ENCODE measurements at places on chromosomes 3 and 15.
A peak's percentile ranks its signal among the peaks of the same experiment; 100 is the strongest.

DNA sequence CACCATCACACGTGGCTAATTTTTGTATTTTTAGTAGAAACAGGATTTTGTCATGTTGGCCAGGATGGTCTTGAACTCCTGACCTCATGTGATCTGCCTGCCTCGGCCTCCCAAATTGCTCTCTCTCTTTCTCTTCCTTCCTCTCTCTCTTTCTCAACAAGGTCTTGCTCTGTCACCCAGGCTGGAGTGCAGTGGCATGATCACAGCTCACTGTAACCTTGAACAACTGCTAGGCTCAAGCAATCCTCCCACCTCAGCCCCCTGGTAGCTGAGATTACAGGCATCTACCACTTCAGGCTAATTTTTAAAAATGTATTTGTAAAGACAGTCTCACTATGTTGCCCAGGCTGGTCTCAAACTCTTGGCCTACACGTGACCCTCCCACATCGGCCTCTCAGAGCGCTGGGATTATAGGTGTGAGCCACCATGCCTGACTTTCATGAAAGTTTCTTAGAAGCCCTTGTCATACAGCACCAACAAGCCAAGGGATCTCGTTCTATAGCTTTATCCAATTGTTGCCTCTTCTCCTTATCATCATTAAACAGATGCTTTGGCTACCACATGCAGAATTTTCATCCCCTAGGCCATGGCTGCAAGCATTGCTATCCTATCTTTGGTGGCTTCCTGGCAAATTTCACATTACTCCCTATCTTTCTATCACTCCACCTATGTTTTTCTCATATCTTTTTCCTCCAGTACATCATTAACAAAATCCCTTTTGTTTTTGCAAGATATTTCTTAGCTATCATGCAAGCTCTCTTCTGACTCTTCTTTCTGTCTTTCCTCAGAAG is 5.7 kb downstream of the CCDC32 start:
- no peak for DNase-seq

GRCh38 chr3:53074366-53074696 is 28.5 kb upstream of the SFMBT1 start:
- DNase-seq: no peak

DNA sequence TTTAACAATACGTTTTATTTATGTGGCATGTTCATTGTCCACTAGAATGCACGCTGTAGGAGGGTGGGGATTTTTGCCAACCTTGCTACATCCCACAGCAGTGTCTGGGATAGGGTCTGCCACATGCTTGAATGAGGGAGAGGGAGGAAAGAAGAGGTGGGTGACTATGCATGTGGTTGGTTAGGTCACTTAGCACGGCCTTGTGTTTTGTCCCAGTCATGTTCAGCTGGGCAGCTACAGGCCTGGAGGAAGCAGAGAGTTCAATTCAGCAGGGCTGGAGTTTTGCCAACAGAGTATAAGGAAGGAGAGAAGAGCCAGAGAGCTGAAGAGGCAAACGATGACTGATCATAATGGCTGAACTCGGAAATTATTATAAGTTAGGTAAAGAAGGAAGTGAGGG is 268.4 kb upstream of the NSMCE3 start:
- no peak for DNase-seq

GRCh38 chr3:100072326-100073048 is 41.8 kb downstream of the FILIP1L start:
- no peak for DNase-seq

DNA sequence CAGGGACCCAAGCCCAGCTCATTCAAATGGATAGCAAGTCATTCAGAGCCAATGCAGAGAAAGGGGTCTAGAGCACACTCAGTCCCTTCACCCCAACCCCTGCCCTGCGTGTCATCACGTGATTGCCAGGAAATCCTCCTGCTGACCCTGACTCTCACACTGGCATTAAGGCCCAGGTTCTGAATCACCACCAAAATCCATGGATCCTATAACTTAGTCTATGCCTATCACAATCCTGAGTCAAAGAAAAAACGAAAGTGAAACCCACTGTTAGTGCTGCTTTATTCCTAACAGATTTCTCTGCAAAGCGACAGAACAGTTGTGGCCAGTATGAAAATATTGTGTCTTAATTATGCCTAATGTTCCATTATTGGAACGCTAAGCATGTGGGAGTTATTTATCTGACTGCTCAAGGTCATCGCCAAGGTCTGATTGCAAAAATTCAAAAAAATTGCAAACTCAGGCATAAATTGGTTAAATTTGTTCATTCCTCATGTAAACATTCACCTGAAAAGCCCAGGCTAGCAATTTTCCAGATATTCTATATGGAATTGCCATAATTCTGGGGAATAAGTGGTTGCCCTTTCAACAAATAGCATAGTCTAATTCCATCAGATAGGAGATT is 108.7 kb upstream of the EIF1B start:
- DNase-seq: no peak

DNA sequence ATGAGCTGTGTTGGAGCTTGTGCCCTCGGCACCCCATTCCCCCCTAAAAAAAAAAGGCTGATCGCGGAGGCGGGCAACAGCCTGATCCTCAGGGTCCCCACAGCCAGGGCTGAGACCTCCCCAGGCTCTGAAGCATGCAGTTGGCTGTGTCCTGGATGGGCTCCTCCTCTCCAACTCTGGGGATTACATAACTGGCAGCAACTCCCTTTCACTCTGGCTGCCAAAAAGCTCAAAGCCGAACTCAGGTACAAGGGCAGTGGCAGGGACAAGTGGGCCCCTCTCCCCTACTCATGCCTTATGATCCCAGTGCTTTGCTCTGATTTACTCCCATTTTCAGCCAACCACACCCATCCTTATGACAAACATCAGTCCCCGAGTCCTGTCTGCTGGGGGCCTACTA is 18.3 kb downstream of the TPRA1 start:
- DNase-seq: no peak

DNA sequence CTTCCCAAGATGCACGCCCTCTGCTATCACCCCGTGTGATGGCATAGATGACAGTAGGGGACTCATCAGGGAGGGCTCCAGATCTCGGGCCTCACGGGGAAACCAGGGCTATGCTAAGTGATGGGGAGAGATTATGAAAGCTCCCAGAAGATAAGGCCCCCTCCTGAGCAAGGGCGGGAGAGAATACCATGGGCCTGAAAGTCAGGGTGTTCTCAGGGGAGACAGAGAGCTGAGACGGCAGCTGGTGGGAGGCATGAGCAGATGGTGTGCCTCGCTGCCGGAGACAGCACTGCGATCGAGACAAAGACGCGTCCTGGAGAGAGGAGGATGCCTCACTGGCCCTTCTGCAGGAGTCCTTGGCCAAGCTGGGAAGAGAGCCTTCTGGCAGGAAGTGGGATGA is 106.5 kb upstream of the ADPGK start:
- no peak for DNase-seq

DNA sequence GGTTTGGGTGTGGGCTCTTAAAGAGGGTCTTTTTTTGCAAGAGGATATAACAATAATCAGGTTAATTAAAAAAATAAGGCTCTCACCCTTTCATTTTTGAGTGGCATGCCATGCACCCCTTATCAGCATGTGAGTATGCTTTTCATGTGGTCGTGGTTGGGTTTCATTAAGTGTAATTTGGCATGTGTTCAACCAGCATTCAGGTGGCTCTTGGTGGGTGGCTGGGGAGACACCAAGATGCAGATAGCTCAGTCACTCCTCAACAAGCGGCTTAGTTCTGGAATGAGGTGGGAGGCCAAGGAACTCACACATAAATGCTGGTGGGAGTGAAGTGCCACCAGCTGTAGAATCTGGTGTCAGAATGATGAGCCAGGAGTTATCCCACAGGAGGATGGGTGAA is 66.8 kb downstream of the FLNB start:
- no peak for DNase-seq

GRCh38 chr15:67678089-67678488 is 135.6 kb downstream of the MAP2K5 start:
- DNase-seq: no peak

DNA sequence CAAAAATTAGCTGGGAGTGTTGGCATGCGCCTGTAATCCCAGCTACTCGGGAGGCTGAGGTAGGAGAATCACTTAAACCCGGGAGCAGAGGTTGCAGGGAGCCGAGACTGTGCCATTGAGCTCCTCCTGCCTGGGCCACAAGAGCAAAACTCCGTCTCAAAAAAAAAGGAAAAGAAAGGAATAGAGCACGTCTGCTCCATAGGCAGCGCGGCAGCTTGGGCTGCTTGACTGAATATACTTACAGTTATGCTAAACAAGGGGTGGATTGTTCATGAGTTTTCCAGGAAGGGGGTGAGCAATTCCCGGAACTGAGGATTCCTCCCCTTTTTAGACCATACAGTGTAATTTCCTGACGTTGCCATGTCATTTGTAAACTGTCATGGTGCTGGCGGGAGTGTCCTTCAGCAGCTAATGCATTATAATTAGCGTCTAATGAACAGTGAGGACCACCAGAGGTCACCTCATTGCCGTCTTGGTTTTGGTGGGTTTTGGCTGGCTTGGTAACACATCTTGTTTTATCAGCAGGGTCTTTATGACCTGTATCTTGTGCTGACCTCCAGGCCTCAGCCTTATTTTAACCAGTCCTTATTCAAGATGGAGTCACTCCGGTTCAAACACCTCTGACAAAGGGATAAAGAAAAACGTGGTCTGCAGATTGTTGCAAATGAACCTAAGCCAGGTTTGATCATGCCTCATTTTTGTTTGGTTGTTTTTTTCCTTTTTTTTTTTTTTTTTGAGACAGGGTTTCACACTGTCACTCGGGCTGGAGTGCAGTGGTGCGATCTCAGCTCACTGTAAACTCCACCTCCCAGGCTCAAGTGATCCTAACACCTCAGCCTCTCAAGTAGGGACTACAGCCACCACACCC is 24.9 kb upstream of the SENP5 start:
- no peak for DNase-seq

DNA sequence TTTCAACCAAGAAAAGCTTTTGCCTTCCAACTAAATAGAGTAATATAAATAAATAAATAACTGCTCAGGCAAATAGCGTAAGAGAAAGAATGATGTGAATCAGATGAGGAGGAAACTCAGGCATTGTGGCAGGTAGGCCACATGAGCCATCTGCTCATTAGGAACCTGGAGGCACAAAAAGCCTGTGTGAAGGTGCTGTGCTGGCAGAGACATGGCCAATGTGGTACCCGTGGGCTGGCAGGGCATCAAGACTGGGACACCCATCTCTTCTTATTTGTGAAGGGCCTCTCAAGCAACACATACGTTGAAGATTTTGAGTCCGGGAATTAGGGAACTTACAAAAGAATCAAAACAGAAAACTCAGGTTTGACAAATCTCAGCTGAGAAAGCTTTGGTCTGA is 9.5 kb downstream of the ANKRD34C start:
- DNase-seq: no peak

DNA sequence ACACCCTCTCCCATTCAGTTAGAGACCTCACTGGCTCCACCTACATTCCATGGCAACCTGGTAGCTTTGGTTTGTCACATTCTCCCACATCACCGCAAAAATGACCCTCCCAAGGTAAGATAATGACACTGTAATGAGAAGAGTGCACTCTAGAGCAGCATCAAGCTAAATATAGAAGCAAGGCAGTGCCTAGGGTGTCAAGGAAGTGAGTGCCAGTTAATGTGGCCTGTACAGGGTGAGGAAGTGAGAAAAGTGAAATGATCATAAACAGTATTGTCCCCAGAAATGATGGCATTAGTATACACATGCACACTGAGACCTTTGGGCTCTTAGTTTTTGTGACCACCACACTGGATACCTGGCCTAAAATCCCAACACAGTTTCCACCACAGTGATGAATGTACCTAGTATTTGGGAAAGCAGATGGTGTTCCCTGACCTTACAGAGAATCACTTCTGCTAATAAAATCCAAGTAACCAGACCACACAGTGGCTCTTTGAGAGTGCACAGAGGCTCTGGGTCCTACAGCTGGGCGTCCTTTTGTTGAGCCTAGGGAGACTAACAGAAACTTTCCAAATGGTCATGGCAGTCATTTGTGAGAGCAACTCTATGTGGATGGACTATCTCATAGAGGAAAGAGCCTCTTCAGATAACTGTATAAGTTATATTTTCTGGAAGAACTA is 106.6 kb downstream of the ARPP21 start:
- no peak for DNase-seq

DNA sequence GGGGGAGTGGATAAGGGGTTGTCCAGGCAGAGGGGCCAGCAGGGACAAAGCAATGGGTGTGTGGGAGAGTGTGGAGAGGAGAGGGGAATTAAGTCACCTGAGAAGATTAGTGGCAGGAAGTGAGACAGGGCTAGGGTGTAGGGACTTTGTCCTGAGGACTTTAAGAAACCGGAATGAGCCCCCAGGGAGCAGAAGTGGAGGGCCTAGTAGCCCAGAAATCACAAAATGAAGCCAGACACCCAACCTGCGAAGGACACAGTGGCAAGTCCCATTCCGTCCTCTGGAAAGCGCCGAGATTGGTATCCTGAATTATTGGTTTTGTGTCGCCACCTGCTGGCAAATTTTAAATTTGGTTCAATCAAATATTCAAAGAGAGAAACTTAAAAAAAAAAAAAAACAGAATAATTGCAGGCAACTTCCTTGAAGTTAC is 78.0 kb upstream of the SLC25A36 start:
- peak; percentile 39 for DNase-seq

DNA sequence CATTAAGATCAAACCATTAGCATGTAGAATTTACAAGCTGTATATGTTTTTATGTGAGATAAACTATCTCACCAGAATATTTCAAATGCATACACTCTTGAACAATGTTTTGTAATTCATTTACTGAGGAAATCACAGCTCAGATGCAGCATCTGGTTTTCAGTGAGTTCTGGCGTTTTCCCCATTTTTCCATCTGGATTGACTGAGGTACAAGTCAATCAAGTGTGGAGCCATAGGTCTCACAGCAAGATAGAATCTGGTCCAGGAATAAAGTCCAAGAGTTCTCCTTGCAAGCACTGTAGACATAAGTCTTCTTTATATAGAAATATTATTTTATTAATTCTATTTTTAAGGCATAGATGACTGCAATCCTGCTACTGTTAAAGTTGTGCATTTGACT is 219.3 kb downstream of the ZBBX start:
- peak; percentile 88 for DNase-seq

GRCh38 chr3:47149339-47149933 is 14.5 kb downstream of the SETD2 start:
- DNase-seq: no peak

GRCh38 chr3:139836698-139837464 is 98.1 kb upstream of the CLSTN2 start:
- DNase-seq: no peak

- no peak for DNase-seq
Observed at GRCh38 chr3:138458774-138459499, 24.5 kb downstream of the ESYT3 start.

DNA sequence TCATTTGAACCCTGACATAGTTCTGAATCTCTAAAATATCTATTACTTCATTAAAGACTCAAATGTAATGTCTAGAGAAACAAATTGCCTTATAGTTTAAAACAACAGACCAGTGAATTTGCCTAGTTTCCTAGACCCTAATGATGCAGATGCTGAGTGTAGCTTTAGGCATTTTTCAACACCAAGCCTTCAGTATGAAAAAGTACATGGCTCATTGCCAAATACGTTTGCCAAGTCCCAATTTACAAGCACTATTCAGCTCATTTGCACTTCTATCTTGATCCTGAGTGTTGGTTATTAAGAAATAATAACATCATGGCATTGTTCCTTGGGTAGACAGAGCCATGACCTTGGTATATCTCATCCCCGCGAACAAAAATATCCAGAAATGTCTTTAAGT is 46.8 kb downstream of the EOMES start:
- DNase-seq: no peak

- no peak for DNase-seq
Observed at GRCh38 chr3:42134867-42135464, 43.8 kb downstream of the TRAK1 start.

All from forelimb muscle (tissue), 1 donor.